Tongue (tissue), 3 donors: ENCODE measurements at places on chromosomes 2 and 18.

DNA sequence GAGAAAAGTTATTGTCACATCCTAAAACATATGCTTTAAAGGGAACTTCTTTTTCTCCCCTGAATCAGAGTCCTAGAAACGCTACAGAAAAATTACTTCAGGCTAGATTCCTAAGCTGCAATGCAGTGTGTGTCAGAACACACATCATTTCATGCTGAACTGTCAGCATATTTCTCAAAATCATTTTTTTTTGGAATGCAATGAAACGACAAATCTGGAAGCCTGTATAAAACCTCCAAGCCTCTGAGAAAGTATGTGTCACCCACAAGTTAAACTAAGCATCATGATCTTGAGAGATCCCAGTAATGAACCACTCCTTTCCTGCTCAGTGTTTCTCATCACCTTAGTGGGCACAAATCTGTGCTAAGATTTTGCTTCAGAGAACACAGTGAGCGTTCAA, 276.2 kb downstream of the ZNF521 start:
- DNase-seq, result no peak

GRCh38 chr2:145146691-145147090, 626.8 kb upstream of the ZEB2 start:
- DNase-seq, result peak; percentile 53

- DNase-seq, result no peak
Measured at GRCh38 chr2:156221703-156222102, 110.8 kb downstream of the NR4A2 start.

GRCh38 chr2:204869132-204869823, 324.0 kb downstream of the PARD3B start:
- peak; percentile 28 for DNase-seq

GRCh38 chr2:225735844-225736243, 336.3 kb downstream of the NYAP2 start:
- peak; percentile 72 for DNase-seq

DNA sequence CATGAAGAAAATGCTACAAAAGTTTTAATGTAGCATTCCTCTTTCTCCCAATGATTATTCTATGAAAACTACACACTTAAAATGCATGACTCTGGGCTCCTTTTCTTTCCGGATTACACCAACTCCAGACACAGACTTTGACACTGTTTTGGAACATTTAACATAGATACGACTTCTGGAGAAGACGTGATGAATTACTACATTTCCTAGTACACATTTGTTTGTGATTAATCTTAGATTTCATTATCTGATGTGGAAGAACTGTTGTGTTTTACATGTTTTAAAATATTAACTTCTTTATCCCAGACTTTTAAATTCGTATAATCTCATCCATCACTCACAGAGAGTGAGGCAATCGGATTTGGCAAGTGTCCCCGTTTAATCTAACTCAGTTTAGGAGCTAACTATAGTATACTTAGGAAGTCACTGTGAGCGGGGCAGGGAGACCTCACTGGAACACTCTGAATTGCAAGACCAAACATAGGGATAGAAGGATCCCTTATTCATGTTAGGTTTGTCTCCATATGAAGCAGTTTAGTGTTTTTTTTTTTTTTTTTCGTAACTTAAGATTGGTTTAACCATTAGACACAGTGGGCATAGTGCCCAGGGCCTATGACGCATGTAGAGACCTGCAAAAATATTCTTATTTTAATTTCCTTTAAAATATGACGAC, 66.7 kb downstream of the PDE1A start:
- DNase-seq, result peak; percentile 36

GRCh38 chr2:241410739-241411176, 54.7 kb downstream of the FARP2 start:
- no peak for DNase-seq

GRCh38 chr2:112065486-112065885, 10.4 kb downstream of the TMEM87B start:
- DNase-seq, result no peak

GRCh38 chr2:77519164-77519887, 2.9 kb downstream of the LRRTM4 start:
- DNase-seq, result no peak

DNA sequence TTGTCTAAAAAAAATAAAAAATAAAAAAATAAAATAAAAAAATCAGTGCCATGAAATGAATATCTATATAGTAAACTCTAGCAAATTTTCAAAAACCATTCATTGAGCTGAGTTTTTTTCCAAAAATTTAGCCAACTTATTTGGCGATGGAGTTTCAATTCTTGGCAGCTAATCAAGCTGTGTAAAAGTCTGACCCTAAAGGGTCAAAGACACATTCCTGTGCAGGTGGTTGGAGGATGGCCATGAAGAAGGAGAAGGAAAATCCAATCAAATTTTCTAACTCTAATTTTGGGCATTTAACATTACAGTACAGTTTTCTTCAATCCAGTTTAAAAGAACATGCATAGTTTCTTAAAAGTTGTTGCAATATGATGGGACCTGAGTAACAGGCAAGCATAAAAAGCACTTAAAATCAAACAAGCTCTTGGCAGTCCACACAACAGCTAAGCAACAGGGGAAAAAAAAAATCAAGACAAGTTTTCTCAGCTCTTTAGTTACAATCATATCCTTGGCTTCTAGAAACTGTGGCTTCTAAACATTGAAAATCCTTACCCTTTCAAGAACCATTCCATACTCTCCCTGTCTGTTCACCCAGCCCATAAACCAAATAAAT, 54.5 kb downstream of the ACVR1 start:
- DNase-seq, result no peak

GRCh38 chr2:109081374-109081773, 47.6 kb upstream of the SH3RF3 start:
- DNase-seq, result no peak
